ENCODE measurements at places on chromosomes 4 and X.
A peak's percentile ranks its signal among the peaks of the same experiment; 100 is the strongest.

DNA sequence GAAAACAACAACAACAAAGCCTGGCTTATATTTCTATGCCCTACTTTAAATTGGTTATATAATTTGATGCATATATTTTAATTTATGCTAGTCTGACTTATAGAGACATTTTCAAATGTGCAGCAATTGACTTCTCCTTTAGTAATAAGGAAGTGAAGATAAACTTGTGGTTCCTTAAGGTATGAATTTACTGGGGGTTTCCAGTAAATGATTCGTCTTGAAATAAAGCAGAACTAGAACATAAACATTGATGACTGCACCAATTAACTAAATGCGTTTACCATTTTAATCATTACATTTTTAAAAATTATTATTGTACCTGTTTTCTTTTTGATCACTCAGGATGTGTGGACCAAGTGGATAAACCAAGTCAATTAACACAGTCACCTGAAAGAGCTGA is 99.6 kb upstream of the CCSER1 start:
- DNase-seq: peak; percentile 6

- DNase-seq: no peak
Measured at GRCh38 chr4:105652286-105652888, 56.1 kb downstream of the INTS12 start.

DNA sequence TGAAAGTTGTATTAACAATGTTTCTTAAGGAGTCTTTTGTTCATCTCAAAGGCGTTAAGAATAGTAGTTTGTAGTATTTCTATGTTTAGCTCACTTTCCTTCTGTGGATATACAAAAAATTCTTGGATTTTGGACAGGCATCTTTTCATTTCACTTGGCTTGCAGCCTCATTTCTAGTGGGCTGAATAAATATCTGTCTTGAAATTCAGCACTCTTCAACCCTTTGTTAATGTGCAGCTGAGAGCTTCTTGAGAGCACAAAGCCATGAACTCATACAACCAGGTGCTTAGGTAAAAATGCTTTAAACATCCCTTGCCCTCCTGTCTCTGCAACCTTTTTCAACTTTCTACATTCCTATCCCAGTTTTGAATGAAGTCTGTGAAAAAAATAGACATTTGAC is 1003.2 kb downstream of the C4orf33 start:
- DNase-seq: no peak

GRCh38 chrX:52140020-52140419 is 44.7 kb upstream of the MAGED4 start:
- no peak for DNase-seq

DNA sequence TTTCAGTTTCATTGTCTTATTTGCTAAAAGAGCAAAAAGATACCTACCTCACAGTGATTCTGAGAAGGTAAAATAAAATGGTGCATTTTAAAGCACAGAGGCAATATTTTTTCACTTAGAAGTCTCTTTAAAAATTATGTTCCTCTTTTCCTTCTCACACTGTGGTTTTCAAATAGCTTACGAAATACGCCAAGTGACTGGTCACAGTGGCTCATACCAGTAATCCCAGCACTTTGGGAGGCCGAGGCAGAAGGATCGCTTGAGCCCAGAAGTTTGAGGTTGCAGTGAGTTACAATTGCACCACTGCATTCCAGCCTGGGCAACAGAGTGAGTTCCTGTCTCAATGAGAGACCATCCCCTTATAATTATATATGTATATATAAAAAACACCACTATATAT is 372.6 kb downstream of the FBXO8 start:
- no peak for DNase-seq

DNA sequence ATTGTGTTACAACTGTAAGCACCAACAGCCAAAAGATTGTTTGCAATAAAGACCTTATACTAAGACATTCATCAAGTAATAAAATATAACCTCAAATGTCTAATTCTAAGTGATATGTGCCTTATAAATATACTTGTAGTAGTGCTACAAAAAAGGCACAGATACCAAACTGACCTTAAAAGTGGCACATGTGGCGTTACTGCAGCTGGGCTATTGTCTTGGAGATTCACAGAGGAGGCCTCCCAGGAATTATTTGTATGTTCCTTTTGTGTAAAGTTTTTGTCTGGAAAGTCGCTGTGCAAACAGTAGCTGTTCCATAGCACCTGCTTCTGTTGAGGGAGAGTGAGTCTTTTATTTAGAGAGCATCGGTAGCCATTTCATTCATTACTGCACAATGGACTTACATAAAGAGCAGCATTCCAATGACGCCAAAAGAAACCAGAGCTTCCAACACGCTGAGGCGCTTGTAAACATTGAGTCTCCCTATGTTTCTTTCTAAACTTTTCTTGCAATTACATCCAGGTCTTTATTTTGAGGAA is 143.7 kb downstream of the RPA4 start:
- no peak for DNase-seq

Data from germinal center (tissue), 1 donor.